ENCODE measurements at places on chromosomes 13 and 19. TPM values are rescaled to one million over a fixed set of nuclear protein-coding genes. Genes with fewer than 3 reads are reported as not detected.

Gene CFAP97D2
- total RNA-seq = not detected

Gene KCNK6
- 0.94 TPM for total RNA-seq

Gene ZIC2
- 2.4 TPM for total RNA-seq

DNA sequence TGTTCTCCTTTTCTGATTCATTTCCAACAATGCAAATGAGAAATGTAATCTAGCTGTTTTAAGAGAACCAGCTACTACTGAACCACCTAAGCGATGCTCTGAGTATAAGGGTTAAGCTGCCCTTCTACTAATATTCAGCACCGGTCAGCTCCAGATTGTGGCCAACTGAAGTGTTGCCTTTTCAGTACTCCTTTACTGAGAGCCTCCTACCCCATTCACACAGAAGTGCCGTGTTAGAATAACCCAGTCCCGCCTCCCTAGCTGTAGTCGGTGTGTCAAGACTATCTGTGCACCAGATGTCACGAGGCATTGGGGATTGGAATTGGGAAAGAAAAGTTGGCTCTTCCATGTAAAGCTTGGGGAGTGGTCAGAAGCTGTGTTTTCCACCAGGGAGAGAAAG lies 45.4 kb downstream of the FAM124A start:
- DNase-seq = no peak

DNA sequence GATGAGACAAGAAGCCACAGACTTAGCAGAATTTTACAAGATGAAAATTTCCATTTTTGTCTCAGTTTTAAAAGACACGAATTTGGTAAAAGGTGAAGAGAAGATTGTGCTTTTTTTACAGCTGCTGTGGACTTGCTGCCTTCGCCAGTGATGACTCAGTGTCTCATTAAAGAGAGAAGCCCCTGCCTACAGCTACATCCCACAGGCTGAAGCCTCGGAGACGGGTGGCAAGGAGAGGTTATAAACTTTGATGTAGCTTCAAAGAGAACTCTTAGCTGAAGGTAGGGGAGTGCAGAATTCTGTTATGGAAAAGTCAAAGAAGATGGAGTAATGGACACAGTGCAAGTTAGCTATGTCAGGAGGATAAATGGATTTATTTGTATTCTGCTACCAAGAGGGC lies 683.4 kb upstream of the ARGLU1 start:
- no peak for DNase-seq

DNA sequence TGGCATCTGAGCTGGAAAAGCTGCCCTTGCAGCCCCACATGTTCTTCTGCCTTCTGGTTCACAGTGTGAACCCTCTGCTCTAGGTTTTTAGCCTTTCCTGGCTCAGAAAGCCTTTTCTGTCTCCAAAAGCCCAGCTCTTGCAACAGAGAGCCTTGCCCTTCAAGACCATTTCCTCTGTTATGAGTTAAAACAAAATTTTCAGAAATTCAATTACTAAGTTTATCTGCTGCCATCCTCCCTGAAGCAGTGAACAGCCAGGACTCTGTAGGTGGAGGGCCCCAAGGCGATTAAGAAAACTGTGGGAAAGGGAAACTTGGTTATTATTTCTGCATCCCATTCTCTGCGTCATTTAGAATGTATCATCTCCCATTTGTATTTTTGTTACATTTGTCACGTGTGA lies 18.8 kb downstream of the FAM124A start:
- no peak for DNase-seq

DNA sequence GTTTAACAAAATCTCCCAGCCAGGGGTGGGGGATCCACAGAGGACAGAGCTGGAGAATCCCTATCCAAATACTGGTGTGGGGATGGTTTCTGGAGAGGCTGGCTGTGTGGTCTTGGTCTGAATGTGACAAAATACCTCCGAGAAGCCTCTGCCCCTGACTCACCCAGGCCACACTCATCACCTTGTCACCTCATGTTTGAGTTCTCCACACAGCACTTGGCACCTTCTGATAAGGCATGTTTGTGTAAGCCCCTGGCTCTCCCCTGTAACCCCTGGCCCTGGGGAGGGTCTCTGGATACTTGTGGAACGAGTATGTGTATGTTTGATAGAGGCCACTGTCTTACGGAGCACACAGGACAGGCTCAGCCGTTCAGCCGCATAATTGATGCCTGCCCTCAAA lies 14.7 kb downstream of the TECR start:
- DNase-seq = no peak

- DNase-seq = no peak
Measured at GRCh38 chr13:23632741-23633140, 62.5 kb downstream of the TNFRSF19 start.
